ENCODE measurements at places on chromosomes 16 and 17. TPM values are rescaled to one million over a fixed set of nuclear protein-coding genes. Genes with fewer than 3 reads are reported as not detected.

Gene ABI3
- total RNA-seq: 86.4 TPM

Gene SHISA6
- total RNA-seq: not detected

Gene TNFRSF12A
- total RNA-seq: 2.9 TPM

Gene GDPD1
- total RNA-seq: 2.7 TPM

Gene CPHXL2
- total RNA-seq: not detected

Gene MYADML2
- total RNA-seq: not detected

Gene SLFN13
- total RNA-seq: 77.5 TPM

Gene CMTM1
- total RNA-seq: 10.6 TPM

Gene ATP2C2
- not detected for total RNA-seq

Gene VTN
- total RNA-seq: not detected

DNA sequence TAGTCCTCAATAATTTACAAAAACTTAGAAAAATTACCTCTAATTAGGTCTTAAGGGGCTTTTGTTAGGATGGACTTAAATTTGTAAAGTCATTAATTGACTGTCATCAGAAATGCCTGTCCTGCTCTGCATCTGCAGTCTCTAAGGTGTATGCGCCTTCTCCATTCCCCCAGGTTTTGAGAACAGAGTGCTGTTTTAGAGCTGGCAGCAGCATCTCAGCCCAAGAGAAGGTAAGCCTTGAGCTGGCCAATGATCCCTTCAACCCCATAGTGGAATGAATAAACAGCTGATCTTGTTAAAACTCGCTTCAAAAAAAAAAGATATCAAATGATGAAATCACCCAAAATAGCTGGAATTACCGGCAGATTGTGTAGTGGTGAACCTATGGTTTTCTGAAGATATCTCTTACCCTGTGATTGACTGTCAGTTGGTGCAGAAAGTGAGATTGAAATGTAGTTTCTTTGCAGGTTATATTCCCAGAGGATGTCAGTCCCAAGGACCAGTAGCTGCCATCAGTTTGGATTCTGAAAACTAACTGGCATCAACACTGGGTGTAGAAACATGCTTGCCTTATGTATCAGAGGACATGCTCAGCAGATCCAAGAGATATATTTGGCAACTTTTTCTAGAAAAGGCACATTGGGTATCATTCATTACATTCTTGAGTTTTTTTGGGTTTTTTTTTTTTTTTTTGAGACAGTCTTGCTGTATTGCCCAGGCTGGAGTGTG, 25.7 kb downstream of the TRPV2 start:
- DNase-seq: no peak

GRCh38 chr17:75621489-75621888, 11.7 kb upstream of the SMIM5 start:
- DNase-seq: no peak

DNA sequence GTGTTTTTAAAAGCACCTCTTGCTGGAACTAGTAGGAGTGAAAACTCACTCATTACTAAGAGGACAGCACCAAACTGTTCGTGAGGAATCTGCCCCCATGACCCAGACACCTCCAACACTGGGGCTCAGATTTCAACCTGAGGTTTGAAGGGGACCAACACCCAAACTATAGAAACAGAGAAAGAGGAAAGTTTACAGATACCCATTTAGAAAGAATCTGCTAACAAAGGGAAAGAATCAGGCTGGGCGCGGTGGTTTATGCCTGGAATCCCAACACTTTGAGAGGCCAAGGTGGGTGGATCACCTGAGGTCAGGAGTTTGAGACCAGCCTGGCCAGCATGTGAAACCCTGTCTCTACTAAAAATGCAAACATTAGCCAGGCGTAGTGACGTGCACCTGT, 3.4 kb upstream of the CSNK1D start:
- DNase-seq: no peak

DNA sequence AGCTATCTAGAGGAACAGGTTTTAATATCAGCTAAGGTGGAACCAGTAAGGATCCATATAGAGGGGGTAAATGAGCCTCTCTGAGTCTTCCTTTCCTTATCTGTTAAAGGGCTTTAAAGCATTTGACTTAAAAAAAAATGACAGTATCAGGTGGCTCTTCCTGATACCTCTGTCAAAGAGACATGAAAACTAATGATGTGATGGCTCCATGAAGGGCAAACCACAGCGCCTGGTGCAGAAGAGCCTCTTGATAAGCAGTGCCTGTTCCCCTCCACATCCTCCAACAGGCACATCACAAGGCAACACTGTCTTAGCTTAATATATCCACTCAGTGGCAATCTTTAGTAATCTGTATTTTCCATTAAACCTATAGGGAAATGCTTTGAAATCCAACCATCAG, 68.9 kb downstream of the USP31 start:
- DNase-seq: no peak

- peak; percentile 23 for DNase-seq
These were observed 1.5 kb upstream of the PRR29 start for GRCh38 chr17:63996430-63997182.

- DNase-seq: no peak
These were observed 33.3 kb downstream of the RANBP10 start for GRCh38 chr16:67773099-67773498.

GRCh38 chr17:40696651-40697072, 6.9 kb downstream of the KRT24 start:
- DNase-seq: no peak

GRCh38 chr16:56640076-56640475, 1.6 kb downstream of the MT1A start:
- no peak for DNase-seq

- DNase-seq: no peak
These were observed 4.1 kb upstream of the NAGS start for GRCh38 chr17:44000141-44000860.

- no peak for DNase-seq
These were observed 1.3 kb downstream of the CDRT4 start for GRCh38 chr17:15466131-15466530.

GRCh38 chr17:79294459-79295071, 219.9 kb downstream of the ENGASE start:
- DNase-seq: peak; percentile 79

- DNase-seq: no peak
These were observed 18.2 kb downstream of the CHD9 start for GRCh38 chr16:53073022-53073421.

- no peak for DNase-seq
These were observed 22.9 kb downstream of the PIK3R6 start for GRCh38 chr17:8844229-8845218.

DNA sequence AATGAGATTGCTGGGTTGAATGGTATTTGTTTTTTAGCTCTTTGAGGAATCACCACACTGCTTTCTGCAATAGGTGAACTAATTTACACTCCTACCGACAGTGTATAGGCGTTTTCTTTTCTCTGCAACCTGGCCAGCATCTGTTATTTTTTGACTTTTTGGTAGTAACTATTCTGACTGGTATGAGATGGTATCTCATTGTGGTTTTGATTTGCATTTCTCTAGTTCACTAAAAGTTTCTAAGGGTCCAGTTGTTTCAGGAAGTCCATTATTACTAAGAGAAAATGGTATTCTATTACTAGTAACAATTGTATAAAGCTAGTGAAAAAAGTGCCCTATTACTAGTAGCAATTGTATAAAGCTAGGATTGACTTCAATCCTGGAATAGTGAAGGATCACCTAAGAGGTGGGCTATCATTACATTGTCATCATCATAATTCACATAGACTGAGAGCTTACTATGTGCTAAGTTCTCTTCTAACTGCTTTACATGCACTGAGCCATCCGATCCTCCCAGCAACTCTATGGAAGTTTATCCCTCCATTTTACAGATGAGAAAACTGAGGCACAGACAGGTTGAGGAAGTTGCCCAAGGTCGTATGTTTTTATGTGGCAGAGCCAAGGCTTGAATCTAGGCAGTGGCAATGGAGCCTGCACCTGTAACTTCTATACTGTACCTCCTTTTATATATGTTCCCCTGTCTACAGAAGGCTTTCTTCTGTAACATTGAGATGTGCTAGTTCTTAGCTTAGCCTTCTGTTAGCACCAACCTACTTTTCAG, 13.4 kb upstream of the SMIM36 start:
- no peak for DNase-seq

DNA sequence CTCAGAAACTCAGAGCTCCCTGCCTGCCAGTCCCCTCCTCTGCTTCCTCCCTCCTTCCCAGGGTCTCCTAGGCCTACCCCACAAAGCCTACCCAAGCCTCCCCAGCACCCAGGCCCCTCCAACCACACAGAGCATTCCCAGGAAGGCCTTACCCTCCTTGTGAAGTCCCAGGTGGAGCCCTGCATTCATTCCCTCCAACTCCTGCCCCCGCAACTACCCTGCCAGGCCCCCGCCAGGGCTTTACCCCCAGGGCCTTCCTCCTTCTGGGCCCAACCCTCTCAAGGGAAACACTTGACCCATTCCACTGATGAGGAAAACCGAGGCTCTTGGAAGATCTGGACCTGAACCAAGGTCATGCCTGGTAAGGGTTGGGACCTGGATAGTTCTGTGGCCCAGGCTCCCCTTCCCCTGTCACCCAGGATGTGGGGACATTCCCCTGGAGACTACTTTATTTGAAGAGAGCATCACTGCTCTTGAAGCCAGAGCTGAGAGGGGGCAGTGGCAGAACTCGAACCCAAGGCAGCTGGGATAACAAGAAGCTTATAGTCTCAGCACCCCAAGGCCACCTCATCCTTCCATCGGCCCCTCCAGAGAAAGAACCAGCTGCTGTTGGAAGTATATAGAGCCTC, 12.5 kb downstream of the PLLP start:
- DNase-seq: no peak

DNA sequence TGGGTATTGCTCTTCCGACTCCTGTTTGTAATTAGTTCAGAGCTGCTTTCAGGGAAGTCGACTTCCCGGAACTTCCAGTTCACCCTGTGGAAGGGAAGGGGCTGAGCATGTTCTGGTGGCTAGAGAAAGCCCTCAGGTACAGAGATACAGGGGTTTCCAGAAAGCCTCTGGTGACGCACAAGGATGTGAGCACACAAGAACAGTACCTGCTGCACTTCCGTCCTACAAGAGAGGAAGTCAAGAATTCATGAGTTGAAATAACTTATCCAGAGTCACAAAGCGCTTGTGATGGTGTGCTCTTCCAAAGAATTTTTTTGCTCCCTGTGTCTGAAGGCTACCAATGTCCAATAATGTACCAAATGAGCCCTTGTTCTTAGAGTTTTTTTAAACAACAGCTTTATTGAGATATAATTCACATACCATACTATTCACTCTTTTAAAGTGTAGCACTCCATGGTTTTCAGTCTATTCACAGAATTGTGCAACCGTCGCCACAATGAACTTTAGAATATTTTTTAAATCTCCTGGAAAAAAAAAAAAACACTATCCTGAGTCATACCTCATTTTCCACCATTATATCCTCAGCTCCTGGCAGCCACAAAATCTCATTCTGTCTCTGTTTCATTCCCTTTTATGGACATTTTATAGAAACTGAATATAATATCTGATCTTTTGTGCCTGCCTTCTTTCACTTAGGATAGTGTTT, 327.6 kb downstream of the CDH13 start:
- DNase-seq: no peak

- peak; percentile 16 for DNase-seq
These were observed 54.0 kb downstream of the TBC1D16 start for GRCh38 chr17:79981661-79982101.

DNA sequence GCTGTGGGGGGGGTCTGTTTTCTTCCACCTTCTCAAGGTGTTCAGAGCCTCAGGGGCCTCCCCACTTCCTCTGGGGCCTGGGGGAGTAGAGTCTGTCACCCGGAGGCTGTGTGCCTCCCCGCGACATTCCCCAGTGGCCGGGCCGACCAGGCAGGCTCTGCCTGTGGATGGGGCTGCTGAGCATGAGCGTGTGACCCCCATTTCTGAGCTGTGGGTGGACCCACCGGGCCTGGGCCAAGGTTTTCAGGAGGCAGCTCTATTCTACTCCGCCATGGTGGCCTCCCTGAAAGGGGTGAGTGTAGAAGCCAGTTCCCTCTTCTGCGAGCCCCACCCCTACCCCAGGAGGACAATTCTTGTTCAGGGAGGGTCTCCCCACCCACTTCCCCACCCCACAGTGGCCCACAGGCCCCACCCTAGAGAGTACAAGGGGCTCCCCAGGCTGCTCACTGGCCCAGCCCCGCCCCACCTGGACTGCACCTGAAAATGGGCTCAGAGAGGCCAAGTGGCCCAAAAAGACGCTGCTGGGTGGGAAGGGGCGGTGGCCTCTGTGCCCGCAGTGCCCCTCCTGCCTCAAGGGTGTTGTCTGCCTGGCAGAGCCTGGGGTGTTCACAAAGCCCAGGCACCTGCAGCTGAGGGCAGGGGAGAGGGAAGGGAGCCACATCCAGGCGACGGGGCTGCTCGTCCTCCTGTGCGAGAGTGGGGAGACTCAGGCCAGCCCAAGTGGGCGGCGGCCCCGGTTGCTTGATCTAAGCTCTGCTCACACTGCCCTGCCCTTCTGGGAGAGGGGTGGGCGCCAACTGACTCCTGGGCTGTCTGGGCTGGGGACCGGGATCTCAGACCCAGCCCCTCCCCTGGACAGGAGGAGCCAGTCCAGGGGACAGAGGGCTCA, 1.3 kb downstream of the MSLN start:
- no peak for DNase-seq

- DNase-seq: no peak
These were observed 181.7 kb upstream of the ASIC2 start for GRCh38 chr17:33474789-33475188.

- DNase-seq: no peak
These were observed 119.1 kb downstream of the FTO start for GRCh38 chr16:53822936-53823529.

DNA sequence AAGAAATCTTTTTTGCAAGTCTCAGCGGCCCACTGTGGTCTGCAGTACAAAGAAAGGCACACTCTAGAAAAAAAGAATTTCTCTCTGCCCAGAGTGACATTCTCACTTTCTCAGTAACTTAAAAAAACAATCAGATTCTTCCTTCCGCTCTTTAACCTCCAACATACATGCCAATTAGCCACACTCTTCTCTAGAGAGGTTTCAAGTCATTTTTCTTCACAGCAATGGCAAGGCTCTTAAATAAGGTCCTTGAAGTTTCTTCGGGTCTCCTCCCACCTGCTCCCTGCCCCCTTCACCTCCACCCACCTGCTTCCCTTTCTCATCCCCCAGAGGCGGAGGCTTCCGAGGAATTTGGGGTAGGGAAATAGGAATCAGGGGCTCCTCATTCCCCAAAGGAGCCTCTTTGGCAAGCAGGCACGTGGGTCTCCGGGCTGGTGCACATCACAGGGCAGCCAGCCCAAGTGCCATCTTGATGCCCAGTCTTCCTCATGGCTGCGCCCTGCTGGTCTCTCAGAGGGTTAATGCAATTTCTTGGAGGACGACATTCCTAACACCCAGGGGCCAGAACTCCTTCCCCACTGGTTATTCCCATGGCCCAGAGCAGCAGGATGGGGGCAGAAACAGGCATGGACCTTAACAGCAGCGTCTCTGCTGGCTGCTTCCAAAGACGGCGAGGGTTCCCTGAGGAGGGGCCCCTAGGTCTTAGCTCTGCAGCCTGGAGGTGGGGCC, 855 bp upstream of the MEOX1 start:
- no peak for DNase-seq

DNA sequence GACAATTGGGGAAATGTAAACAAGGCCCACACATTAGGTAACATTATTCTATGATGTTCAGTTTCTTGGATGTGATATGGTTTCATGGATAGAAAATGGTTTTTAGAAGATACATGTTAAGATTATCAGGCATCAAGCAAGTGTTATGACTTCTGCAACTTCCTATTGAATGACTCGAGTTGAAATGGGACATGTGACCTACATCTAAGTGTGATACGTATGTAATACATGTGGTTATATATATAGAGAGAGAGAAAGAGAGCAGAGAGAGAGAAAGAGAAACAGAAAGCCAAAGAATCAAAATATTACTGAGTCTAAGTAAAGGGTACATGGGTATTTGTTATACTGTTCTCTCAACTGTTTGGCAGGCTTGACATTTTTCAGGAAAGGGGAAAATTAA, 1.7 kb downstream of the TMEM170A start:
- no peak for DNase-seq
